ENCODE measurements at places on chromosomes 1 and 21.

- DNase-seq: no peak
These were observed 89.3 kb upstream of the EDEM3 start for GRCh38 chr1:184843732-184844495.

DNA sequence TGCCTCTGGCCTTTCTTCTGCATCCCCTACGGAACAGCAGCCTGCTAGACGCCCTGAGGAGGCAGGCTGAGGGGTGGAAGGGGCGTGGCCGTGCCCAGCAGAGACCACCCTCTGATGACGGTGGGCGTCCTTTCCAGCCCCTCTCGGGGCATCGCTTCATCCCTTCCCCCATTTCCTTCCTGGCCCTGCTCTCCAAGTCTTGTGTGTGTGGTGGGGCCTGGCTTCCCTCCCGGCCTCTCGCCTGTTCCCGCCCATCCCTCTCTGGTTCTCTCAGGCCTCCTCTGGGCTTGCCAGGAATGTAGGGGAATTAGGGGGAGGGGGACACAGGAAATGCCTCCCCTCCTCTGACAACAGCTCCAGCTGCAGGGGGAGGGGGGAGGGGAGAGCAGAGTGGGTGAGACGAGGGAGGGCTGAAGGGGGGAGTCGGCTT lies 51.1 kb downstream of the SKI start:
- no peak for DNase-seq

- DNase-seq: no peak
These were observed 38.4 kb downstream of the PIK3CD start for GRCh38 chr1:9689971-9690381.

DNA sequence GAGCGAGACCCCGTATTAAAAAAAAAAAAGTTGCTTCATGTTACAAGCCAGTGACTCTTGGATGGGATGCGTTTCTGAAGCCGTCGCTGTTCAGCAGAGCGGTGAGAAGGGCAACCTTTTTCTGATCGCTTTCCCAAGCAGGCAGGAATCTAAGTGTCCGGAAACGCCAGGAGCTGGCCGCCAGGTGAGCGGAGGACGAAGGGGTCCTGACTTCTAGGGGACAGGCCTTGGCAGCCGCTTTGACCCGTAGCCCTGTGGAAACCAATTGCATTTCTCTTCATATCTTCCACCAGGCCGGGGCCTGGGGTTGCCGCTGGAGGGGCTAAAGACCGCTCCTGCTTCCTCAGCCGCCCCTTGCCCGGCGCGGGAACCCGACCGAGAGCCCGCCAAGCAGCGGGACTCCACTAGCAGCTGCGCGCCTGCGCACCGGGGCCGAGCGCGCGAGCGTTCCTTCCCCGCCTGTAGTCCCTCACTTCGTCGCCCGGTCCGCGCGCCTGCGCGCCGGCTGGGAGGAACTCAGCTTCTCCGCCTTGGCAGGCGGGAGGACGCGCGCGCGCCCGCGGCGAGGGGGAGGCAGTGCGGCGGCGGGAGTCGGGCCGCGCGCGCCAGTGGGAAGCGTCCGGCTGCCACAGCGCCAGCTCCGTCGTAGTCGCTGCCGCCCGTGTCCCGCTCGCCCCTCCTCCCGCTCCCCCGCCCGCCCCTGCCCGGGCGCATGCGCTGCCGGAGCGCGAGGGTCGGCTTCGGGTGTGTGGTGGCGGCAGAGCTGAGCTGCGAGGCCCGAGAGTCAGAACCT lies at the start of gene SPEN:
Gene SPEN, plus strand, starts transcription at position 608 of the 793 bp plus-strand sequence. CDS start 361 bp downstream, outside the sequence.
- DNase-seq: peak; percentile 98

- DNase-seq: no peak
These were observed 138.2 kb downstream of the EDEM3 start for GRCh38 chr1:184616504-184616903.

DNA sequence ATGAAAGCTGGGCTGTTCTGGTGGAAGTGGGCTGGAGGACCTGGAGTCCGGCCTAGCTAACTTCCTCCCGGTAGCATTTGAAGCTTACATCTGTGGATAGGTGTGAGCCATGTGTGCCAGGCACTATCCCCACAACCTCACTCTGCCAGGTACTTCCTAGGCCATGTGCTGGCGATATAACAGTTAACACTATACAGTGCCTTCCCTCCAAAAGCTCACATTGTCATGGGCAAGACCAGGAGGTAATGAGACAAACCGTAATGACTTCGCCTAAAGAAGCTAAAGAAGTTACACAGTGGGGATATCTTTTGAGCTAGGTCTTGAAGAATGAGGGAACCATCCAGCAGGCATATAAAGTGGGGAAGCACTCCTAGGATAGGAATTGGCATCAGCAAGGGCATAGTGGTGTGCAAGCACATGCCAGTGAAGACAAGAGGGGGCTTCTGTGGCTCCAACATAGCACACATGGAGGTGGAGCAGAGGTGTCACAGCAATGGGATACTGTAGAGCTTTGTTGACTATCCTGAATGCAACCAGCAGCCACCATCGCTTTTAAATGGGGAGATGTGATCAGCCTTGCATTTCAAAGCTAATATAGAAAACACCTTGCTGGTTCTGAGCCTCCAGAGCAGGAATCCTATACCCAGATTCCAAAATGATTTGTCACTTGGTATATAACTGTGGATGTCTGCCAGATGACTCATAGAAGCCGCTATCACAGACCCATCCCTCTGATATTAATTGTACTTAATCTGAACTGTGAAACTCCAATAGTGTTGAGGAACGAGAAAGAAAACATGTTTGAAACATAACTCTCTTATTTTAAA lies 466.3 kb downstream of the LMO4 start:
- no peak for DNase-seq

DNA sequence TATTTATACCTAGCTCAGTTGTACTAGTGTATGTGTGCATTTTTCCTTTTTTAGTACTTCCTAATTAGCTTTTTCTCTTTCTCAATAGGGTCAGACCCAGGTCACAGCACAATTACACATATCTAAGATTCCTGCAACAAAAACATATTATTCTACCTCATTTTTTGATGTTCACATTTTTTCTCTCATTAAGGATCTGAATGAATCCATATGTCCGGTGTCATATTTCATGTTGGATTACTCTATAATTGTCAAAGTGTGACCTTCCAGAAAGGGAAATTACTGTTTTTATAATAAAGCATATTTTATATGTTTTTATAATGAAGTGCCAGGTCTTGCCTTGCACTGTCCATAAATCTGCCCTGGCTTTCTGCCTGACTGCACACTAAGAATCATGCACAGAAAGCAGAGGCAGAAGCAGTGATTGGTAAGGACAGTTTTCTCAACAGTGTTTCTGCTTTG lies 143.7 kb downstream of the KCNT2 start:
- no peak for DNase-seq

DNA sequence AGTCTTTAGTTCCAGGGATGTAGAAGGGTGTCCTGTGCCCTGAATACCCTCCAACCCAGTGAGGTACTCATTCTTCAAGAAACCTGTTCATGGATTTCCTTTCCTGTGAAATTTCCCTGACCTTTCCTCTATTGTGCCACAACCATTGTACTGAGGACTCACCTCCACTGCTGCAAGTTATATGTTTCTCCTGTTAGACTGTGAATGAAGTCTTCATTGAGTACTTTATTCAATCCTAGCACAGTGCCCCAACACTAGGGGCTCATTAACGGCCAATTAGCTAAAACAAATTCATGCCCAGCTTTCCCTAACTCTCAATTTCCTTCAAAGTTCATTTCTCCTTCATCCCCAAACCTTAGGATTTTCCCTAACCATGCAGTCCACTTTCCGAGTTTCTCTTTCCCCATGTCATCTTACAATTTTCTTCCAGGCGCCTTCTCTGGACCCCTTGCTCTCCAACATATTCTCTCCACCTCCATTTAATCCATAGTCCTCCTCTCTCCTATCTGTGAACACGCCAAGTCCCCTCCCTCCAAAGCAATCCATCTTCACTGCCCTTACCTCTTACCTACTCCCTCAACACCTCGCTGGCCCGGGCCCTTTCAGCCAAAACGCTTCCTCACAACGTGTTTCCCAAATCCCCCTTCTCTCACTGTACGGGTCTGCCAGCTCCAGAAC lies 1.3 kb downstream of the TRIM33 start:
- no peak for DNase-seq

Data from NB4 (cell line).